ENCODE measurements at places on chromosomes 5 and 9. TPM values are rescaled to one million over a fixed set of nuclear protein-coding genes. Genes with fewer than 3 reads are reported as not detected.

The FOXD4 gene
- 0.03 TPM for polyA plus RNA-seq

DNA sequence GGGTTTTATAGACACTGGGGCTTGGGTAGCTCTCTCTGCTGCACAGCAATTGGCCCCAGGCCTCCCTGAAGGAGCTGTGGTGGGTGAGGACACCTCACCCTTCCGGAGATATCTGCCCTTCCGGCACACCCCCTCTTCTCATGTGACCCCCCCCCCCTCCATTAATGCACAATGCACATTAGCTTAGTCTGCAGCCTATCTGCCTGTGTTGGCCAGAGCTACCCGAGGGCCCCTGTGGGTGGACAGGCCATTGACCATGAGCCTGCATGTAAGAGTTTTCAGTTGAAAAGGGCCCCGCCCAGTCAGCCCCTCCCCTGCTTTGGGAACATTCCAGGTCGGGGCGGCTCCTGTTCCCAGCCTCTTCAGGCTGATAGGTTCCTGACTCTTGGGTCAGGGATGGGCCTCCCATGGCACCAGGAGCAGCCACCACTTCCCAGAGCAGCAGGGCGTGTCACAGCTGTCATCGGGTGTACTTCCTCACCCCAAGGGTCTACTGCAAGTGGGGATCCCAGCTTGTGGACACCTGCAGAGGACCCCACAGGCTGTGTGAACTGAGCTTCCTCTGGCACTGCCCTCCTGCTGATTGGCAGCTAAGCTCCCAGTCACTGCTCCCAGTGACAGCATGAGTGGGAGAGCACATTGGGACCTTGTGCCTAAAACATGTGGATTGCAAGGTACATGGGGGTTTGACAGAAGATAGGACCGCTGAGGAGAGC, 17.8 kb downstream of the PHF2 start:
- DNase-seq, result no peak

- no peak for DNase-seq
Measured at GRCh38 chr9:74951107-74951720, 1.5 kb downstream of the C9orf40 start.

DNA sequence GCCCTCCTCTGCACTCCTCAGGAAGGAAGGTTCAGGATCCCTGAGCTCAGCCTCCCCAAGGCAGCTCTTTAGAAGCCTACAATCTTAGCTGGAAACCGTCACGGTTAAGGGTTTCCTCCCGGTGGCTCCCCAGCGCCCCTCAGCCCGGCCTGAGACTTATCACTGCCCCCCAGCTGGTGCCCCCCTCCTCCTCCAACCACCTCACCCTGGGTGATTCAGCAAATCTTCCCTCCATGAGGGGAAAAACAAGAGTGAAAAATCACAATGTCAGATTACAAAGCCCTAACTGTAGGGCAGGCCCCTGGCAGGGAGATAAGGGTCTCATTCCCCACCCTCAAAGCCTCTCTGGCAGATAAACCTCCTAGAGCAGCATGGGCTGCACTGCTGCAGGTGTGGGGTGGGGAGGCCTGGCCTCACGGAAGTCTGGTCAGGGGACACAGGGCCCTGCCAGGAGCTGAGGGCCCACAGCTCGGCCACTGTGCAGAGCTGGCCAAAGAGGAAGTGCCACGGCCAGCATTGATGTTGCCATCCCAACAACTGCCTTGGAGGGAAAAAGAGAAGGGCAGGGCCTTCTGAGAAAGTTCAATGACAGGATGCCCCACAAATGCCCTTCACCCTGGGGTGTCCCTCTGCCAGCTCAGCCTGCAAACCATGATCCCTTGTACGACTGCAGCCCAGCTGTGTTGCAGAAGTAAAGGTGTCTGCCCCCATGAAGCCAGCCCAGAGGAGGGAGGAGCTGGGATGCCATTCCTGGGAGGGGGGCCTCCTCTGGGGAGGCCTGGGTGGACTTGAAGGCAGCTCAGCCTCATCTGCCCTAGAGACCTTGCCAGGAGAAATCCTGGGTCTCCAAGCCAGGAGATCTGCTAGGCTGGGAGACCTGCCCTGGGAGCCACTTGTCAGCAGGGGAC, 25.9 kb downstream of the GFI1B start:
- no peak for DNase-seq

DNA sequence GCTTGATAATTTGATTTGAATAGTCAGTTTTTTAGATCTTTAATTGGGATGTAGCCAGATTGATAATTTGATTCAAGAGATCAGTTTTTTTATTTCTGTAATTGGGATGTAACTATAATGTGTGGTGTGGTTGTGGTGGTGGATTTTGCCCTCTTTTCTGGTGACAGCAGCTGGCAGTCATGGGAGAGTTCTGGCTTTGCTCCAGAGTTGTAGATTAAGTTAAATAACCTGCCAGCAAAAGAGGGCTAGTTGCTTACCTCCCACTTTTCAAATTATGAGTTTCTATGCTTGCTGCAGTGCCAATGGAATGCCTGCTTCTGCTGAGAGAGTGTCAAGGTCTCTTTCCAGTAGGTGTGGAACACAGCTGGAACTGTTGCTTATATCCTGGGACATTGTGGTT, 315.1 kb downstream of the CCDC171 start:
- DNase-seq, result no peak

GRCh38 chr5:34899066-34899465, 16.2 kb downstream of the RAD1 start:
- no peak for DNase-seq

GRCh38 chr5:131671994-131672655, 37.1 kb upstream of the RAPGEF6 start:
- DNase-seq, result peak; percentile 95

- DNase-seq, result peak; percentile 84
Measured at GRCh38 chr5:110738812-110739651, at the start of gene SLC25A46. Gene SLC25A46 (plus strand): TSS chr5:110739007. CDS start chr5:110739120, 113 bp downstream.

The LIX1 gene
- not detected for polyA plus RNA-seq

The SMIM33 gene
- not detected for polyA plus RNA-seq

DNA sequence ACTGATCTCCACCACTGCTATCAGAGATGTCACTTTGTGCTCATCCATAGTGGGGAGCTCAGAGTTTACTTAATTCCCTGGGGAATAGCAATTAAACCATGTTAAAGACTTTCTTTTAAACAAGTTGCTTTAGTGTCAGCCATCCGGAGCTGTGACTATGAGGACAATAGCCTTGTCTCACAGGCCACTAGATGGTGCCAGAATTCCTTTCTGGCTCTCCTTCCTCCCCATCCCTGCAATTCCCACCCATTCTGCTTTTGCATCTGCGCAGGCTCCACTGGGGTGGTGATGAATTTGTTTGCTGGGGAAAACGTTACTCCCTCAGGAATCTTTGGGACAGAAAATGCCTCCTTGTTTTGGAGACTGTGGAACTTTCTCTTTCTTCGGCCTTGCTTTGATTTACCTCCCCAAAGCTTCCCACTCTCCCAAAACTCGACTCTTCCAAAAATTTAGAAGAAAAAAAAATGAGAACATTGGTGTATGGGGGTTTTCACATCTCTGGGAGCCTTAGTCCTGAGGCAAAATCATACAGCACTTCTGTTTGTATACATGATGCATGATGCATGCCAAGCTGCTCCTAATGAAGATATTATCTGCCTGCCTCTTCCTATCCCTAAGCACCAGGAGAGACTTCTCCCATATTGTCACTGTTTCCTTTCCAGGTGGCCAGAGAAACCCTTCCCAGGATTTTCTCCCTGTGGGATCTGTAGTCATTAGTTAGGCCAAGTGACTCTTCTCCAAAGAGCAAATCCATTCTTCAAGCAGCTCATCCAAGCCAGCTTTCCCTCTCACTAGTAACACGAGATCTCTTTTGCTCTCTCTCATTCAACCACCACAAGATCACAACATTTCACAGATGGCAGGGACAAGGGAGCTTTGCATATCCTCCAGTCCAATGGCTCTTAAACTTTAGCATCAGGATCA, 466.1 kb downstream of the TLR4 start:
- DNase-seq, result no peak

- DNase-seq, result no peak
Measured at GRCh38 chr5:168740811-168741213, 161.6 kb upstream of the PANK3 start.

DNA sequence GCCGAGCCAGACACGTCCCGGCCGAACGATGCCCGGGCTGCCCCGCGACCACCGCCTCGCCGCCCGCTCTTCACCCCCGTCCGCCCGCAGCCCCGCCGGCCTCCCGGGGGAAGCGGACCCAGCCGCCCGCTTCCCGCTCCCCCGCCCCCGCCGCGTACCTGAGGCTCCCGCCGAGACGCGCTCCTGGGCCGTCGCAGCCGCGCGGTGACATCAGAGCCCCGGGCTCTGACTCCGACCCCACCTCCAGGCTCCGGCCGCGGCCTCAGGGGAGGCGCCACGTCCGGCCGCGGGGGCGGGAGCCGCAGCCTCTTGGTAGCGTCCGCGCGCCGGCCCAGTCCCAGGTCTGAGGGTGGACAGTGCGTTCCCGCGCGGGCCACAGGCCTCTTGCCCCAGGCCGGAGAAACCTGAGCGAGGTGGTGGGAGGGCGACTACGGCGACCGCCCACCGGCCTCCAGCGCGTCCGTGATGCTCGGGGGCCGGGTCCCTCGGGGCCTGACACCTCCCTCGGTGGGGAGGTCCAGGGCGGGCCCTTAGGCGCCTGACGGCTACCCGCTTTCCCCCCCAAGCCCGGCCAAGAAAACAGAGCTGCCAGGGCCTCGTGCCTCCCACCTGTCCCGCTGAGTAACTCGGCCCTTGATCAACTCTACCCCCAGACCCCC, at the start of gene SHROOM1:
SHROOM1 (minus strand) TSS at position 212 of the 659 bp plus-strand sequence. CDS start 4,507 bp downstream, outside the sequence.
- peak; percentile 27 for DNase-seq

The UNC13B gene
- 7.5 TPM for polyA plus RNA-seq

Measured in IMR-90 (cell line).